ENCODE measurements at places on chromosomes 5 and 9. TPM values are rescaled to one million over a fixed set of nuclear protein-coding genes. Genes with fewer than 3 reads are reported as not detected.

The ROR2 gene
- 24.9 TPM for polyA plus RNA-seq

The PPP3R2 gene
- 0.09 TPM for polyA plus RNA-seq

The MAPKAP1 gene
- 80.0 TPM for polyA plus RNA-seq

The AGTPBP1 gene
- 27.3 TPM for polyA plus RNA-seq

The GABBR2 gene
- polyA plus RNA-seq, result 4.5 TPM

The RIMOC1 gene
- 32.3 TPM for polyA plus RNA-seq

The REEP2 gene
- polyA plus RNA-seq, result 13.1 TPM

The WDR38 gene
- polyA plus RNA-seq, result 0.31 TPM

Measured in left renal cortex interstitium (tissue), 4 donors.